ENCODE measurements at places on chromosomes 7 and 10.

DNA sequence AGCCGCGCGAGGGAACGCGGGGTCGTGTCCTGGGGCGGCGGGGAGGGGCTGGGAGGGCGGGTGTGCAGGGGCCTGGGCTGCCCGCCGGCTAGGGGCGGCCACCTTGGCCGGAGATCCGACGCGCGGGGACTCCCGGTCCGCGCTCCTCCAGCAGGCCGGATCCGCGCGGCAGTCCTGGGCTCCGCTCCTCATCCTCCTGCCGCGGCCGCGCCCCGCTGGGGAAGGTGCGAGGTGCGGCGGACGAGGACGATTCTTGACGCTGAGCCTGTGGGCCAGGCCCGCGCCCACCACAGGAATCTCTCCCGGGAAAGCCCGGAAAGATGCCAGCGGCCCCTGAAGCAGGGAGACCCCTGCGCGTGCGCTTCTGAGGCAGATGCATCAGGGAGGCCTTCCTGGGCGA is 6.6 kb upstream of the OGDHL start:
- DNase-seq, result no peak

DNA sequence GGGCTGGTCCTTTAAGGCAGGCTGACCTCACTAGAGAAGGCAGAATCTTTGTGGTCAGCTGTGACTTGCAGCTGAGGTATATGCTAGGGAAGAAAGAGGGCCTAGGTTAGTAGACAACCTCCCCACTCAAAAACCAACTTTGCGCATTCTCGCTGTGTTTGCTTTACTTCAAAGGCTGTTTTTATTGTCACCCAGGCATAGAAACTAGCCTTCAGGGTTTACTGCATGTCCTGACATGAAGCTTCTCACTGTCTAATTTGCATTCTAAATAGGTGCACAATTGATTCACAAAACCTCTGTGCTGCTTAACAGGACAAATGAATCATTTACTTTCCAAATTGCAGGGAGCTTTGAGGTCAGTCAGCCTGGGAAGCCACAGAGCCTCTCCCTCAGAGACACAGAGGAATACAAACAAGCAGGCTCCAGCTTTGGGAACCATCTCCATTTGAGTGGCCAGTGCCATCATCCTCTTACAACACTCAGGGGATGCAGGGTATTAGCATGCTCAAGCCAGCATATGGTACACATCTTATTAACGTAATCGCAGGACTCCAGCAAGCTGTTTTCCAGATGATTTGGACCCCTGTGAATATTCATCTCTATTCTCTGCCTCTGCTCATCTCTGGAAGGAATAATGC is 596.4 kb upstream of the GHITM start:
- no peak for DNase-seq

- DNase-seq, result no peak
These were observed 70.4 kb downstream of the CDK1 start for GRCh38 chr10:60848680-60849079.

- no peak for DNase-seq
These were observed 56.4 kb downstream of the CTBP2 start for GRCh38 chr10:125103924-125104323.
